ENCODE measurements at places on chromosomes 7 and 10.

GRCh38 chr10:131896403-131896802 is 4.4 kb upstream of the PPP2R2D start:
- DNase-seq, result no peak

GRCh38 chr7:99267481-99267840 is 5.2 kb upstream of the MYH16 start:
- DNase-seq, result no peak

DNA sequence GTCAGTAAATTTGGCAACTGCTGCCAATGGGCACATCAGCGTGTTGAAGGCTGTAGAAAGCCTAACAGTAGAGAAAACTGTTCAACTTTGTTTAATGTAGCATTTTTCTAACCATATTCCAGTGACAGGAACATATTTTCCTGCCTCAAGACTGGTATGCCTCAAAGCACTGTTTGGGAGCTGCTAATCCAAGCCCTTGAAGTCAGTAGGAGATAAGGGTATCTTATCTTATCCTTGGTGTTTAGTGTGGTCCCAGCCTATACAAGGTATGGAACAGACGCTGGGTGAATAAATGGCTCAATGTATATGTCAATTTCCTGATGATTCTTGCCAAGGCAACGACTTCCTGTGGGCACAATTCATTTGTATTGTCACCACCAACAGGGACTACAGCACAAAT is 97.5 kb upstream of the CREB5 start:
- no peak for DNase-seq

DNA sequence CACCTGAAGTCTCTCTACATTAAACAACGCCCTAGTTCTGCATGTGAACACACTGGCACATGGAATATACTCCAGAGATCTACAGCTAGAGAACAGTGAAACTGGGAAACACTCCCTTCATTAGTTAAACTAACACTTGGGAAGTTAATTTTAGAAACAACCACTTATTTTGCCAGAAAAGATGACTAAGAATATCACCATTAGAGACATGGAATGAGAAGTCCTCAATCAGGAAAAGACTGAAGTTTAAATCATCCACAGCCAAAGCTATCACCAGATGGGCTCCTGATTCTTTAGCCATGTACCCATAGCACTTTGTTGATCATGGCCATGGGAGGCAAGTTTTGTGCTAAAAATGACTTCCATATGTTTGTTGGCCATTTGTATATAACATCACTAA is 719.5 kb downstream of the KCNMA1 start:
- DNase-seq, result no peak

DNA sequence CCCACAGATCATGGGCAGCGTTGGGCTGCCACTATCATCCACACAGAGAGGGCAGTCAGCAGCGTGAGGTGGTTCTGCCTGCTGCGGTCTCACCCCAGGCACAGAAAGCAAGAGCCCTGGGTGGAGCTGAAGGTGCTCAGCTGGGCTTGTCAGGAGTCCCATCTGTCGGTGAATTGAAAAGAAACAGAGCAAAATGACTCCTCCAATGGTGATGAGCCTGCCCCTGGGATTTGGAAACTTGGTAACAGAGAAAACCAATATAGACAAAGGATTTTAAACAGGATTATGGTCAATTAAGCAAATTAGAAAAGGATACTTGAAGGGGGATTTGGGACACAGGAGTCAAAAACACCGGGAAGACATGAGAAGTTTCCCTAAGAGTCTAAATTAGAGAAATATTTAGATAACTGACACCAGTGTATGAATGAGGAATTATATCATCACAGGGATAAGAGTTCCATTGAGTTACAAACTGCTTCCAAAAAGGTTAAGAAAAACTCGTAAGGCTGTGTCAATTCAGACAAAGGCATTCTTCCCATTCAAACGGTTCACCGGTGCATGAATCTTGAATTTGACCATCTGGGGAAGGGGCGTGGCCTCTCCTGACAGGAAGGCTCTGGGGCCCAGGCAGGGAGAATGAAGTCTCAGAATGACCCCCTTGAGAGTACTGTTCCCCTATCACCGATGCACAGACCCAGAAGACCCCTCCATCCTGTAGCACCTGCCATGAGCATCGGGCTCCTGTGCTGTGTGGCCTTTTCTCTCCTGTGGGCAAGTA is 70.0 kb upstream of the PRSS58 start:
- no peak for DNase-seq

DNA sequence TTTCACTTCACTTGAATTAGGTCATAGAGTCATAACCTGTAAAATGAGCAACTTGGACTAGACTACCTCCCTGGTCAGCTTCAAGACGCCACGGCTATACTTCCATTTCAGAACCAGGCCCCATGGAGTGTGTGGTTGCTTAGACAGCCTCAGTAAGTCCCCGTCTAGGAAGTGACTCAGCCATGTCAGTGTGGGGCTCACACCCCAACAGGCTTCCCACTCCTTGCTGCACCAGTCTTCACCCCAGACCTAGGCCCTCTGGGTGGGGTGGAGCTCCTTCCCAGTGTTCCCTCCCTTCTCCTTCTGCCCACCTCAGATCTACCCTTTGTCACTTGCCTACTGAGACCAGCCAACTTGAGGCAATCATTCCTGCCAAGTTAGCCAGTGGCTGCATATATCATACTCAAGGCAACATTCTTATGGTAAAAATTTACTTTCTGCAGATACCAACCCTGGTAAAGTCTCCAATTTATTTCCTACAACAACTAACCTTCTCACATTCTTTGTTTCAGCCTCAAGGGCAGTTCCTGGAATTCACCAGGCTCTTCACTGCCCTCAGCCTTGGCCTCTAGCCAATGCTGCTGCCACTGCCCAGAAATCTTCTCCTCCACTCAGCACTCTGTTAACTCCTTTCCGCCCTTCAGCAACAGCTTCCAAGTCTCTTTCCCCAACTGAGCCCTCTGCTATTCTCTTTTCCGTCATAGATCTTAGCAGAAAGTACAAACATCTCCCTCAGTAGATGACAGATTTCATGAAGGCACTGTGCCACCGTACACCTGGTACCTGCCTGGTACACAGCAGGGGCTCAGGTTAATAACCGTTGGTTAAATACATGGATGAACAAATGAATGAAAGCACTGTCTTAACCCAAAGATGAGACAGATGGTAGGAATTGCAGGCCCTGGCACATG is 31.3 kb upstream of the ZNRF2 start:
- peak; percentile 63 for DNase-seq

- DNase-seq, result no peak
These were observed 39.6 kb downstream of the GLI3 start for GRCh38 chr7:42197451-42197850.

- DNase-seq, result no peak
These were observed 17.2 kb downstream of the VSTM2A start for GRCh38 chr7:54559401-54559800.

GRCh38 chr10:89563861-89564478 is 28.6 kb upstream of the SLC16A12 start:
- DNase-seq, result peak; percentile 47

Data from NCI-H345 (cell line).